ENCODE measurements at places on chromosomes 3 and 15. TPM values are rescaled to one million over a fixed set of nuclear protein-coding genes. Genes with fewer than 3 reads are reported as not detected.

The KIF15 gene
- total RNA-seq = 26.2 TPM

The ECT2 gene
- total RNA-seq = 102 TPM

The EEFSEC gene
- total RNA-seq = 14.1 TPM

The CCR3 gene
- total RNA-seq = not detected

The SNX22 gene
- 5.7 TPM for total RNA-seq

The AHSG gene
- not detected for total RNA-seq

The CLDN16 gene
- not detected for total RNA-seq

The BCHE gene
- total RNA-seq = 0.73 TPM

The CELSR3 gene
- total RNA-seq = 33.3 TPM

The NEIL1 gene
- total RNA-seq = 9.7 TPM

The DPPA2 gene
- total RNA-seq = 9.3 TPM

The ATP13A4 gene
- total RNA-seq = not detected

The LDHAL6B gene
- not detected for total RNA-seq

The ELL3 gene
- 19.2 TPM for total RNA-seq

The FBXW12 gene
- not detected for total RNA-seq

The RARRES1 gene
- not detected for total RNA-seq

The IMPDH2 gene
- total RNA-seq = 314 TPM

The MASP1 gene
- 1.6 TPM for total RNA-seq

The TMEM202 gene
- not detected for total RNA-seq

The HEG1 gene
- 8.8 TPM for total RNA-seq

The ASB14 gene
- total RNA-seq = not detected

The PRTG gene
- total RNA-seq = 2.3 TPM

The MAP3K13 gene
- 18.9 TPM for total RNA-seq

The RHOV gene
- total RNA-seq = 4.7 TPM

The RPL4 gene
- 4,842 TPM for total RNA-seq

The FBXO40 gene
- 0.23 TPM for total RNA-seq

The GOLGA8Q gene
- not detected for total RNA-seq

The EPHA3 gene
- total RNA-seq = 0.21 TPM

The NR2E3 gene
- 0.62 TPM for total RNA-seq

The HIGD1A gene
- total RNA-seq = 118 TPM

The IL17RB gene
- 5.7 TPM for total RNA-seq

The SPTBN5 gene
- total RNA-seq = 1.1 TPM

The UNC13C gene
- 0.58 TPM for total RNA-seq

The C3orf80 gene
- total RNA-seq = 3.0 TPM

The ROPN1 gene
- total RNA-seq = 0.27 TPM

The CCDC13 gene
- 0.45 TPM for total RNA-seq

The SH3GL3 gene
- 21.1 TPM for total RNA-seq

The MED12L gene
- total RNA-seq = 25.0 TPM

The RBMS3 gene
- total RNA-seq = 5.5 TPM

The SLC51B gene
- not detected for total RNA-seq
